ENCODE measurements at places on chromosomes 5 and 9.
A peak's percentile ranks its signal among the peaks of the same experiment; 100 is the strongest.

DNA sequence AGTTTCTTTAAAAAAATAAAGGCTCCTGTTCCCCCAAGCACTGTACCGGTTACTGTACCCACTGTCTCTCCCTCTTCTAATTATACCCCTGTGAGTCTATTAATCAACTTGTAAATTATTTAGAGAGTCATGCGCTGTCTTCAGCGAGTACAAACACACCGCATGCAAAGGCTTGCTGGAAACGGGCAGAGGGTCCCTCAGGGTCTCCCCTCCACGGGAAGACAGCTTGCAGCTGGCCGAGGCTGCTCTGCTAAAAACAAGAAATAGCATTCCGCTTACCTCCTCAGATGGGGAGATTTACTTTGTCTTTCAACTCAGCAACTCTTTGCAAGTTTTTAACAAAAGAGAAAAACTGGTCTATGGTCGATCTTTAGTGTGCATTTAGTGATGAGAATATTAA, 71.8 kb downstream of the AK8 start:
- no peak for DNase-seq

GRCh38 chr5:146540414-146540813, 24.4 kb upstream of the GPR151 start:
- no peak for DNase-seq

DNA sequence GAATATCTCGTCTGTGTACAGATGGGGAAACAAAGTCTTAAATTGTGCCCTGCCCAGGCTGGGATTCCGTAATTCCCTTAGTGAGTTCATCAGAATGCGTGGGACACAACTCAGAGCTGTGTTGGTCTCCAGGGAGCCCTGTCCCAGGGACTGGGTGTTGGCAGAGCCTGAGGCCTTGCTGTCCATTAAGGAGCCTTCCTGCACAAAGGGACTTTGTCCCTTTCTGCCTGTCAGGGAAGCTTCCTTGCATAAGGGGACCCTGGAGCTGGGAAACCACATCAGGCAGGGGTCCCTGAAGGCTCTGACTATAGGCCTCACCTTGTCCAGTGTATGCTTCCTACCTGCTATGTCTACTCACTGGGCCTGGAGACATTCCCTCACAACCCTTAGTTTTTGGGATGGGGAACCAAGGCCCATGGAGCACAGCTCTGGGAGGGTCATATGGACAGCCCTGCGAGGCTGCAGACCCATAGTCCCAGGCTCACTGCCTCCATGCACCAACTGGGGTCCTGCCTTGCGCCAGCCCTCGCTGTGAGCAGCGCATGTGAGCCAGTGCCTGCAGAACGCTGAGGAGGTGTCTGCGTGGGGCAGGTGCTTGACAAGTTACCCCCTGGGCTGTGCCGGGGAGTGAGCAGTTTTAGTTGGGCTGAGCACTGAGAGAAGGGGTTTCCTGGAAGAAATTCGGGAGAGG, 1.6 kb downstream of the CARD19 start:
- DNase-seq: no peak

DNA sequence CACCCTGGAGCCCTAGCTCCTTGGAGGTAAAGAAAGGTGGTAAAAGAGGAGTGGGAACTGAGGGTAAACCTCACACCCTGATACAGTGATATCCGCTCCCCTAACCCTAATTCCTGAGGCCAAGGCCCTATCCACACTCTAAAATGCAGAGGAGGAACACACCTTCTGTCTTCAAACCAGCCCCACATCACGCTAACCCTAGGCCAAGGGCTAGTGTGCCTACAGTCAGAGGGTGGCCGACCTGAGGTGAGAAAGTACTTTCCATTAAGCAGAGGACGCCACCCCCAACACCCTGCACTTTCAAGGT, 590 bp downstream of the HDAC3 start:
- DNase-seq: no peak

DNA sequence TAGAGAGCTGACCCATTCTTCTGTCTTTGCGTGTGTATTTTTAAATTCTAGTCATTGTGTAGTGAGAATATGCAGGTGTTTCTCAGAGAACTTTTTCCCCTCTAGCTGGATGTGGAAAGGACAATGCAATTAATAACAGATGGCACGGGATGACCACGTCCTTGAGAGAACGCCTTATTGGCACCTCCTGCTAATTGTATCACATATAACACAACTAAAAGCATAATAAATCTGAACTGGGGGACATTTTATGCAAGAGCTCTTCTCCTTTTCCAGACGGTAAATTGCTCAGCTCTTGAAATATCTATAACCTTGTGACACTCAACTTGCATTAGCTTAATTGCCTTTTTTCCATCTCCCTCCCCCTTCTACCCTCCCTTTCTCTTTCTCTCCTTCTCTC, 62.9 kb upstream of the IZUMO3 start:
- no peak for DNase-seq

DNA sequence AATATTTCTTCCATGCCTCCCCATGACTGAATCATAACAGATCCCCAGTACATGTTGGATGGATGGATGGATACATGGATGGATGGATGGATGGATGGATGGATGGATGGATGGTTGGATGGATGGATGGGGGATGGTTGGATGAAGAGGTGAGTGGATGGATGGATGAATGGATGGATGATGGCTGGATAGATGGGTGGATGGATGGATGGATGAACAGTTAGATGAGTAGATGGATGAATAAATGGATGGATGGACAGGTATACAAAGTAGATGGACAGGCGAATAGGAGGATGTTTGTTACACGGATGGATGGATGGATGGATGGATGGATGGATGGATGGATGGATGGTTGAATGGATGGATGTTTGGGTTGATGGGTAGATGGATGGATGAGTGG, 120.0 kb upstream of the HAND1 start:
- no peak for DNase-seq

DNA sequence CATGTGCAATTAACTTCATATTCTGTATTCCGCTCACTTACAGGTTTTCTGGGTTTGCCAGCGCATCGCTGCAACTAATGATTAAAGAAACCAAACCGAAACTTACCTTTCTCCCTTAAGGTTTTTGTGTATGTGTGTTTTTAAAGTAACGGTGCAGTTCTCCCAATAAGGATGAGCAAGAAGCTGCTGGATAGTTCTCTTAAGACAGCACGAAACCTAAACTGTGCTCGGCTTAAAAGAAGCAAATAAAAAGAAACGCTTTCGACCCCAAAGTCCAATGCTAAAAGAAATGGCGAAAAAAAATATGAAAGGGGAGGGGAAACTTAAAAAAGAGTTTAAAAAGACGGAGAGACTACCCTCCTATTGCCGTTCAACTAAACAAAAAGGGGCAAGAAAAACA, 340 bp downstream of the ELAVL2 start:
- DNase-seq: peak; percentile 5

- DNase-seq: no peak
Measured at GRCh38 chr5:113161806-113162205, 185.2 kb downstream of the DCP2 start.

DNA sequence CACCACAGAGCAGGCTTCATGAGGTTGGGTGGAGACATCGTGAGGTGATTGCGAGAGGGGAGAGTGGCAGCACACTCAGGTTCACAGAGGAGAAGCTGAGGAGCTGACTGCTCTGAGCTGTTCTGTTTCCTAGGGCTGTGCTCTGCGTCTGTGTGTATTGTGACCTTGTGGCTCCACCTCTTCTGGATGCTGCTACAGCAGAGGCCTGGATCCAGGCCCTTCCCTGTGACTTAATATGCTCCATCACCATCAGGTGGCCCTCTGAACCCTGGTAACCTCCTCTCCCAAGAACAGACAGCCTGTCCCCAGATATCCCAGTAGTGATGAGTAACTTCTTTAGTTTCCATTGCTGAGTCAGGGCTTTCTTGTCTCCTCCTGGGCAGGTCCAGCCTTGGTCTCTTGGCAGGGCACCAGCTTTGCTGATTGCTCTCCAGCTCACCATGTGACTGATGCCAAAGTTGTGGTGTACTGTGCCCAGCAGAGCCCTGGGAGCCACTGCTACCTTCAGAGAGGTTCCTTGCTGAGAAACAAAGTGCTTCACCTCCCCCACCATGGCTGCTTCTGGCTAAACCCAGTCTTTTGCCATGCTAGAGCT, 212.8 kb upstream of the CHD1 start:
- DNase-seq: no peak

GRCh38 chr5:54743581-54743980, 226.0 kb downstream of the SNX18 start:
- DNase-seq: no peak

DNA sequence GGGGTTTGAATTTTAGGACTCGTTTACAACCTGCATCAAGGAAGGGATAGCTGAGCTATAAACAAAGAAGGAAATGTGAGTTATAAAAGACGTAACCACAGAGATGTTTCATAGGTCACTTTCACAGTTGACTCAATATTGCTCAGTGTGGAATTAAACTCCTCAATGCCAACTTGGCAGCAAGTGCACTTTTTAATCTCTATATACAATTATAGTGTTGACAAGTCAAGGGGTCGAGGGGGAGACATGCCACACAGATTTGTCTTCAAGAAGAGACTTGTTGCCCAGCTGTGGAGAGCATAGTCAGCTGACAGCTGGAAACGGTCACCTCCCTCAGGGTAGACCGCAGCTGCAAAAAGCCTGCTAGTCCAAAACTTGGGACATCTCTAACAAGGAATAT, 163.4 kb upstream of the DMAC1 start:
- no peak for DNase-seq

DNA sequence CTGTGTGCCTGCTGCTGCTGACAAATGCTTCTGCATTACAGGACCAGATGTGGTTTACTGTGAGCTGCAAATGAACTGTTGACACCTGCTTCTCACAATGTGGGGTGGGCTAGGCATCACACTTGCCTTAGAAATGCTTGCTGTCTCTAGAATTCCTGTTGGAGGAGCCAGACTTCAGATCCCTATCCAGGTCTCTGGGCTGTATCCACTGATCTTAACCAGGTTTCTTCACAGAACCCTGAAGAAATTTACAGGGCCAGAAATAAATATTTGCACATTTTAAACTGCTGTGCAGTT, 255.4 kb downstream of the FAM114A2 start:
- no peak for DNase-seq

DNA sequence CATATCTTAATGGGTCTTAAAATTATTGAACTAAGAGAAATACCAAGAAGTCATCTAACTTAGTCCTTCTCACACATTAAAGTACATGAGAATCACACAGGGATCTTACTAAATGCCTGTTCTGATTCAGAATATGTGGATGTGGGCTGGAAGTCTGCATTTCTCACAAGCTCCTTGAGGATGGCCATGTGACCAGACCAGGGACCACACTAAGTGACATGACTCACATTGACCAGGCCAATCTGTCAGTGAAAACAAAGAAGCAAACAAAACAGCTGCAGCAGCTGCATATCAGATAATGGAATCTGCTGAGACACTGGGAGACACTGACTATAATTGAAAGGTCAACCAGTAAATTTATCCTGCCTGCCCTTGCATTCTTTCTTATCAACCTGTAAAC, 110.5 kb downstream of the ADAMTS12 start:
- peak; percentile 55 for DNase-seq

DNA sequence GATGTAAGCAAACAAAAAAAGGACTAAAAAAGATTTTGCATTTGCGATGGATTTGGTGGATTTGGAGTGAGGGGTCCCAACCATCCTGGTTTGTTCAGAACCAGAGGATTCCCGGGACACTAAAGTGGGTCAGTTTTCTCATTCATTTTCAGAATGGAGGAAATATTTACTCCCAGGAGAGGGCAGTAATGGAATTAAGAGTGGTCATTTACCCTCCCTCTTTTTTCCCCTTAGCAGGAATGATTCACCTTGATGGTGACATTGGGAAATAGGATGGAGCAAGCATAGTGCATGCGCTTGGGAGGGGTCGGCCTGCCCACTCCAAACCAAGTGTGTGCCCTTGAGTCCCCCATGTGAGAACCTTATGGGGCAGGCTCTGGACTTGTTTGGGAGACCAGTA, 164.2 kb upstream of the PUM3 start:
- no peak for DNase-seq

GRCh38 chr5:173829826-173830225, 58.3 kb upstream of the CPEB4 start:
- no peak for DNase-seq

DNA sequence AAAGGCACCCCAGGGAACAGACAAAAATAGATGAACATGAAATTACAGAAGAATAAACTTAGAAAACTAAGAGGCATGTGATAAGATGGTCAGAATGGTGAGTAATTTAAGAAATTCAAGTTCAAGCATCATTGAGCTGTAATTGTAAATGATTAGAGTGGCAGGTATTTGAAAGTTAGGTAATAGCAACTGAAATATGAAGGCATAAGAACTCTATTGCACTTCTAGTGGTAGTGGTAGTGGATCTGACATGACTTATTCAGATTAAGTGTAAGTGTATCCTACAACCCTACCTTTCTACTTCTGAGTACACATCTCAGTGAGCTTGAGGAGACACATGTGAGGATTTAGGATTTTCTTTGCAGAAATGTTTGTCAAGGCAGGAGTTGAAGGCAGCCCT, 192.9 kb upstream of the RIOK2 start:
- no peak for DNase-seq

DNA sequence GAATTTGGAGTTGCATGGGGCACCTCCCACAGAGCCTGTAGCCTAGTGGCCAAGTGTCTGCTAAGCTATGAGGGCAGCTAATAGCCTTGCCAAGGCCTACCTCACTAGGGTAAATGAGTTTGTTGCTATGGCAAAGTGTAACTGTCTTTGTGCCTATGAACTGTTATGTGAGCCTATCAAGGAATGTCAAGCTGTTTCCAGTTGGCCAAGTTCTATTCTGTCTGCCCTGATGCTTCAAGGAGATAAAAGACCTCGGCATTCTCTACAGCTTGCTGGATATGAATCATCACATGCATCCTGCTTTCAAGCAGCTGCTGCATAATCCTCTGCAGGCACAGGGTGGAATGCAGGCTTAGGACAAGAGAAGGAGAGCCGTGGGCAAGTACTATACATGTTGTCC, 69.8 kb upstream of the CCDC112 start:
- peak; percentile 92 for DNase-seq

DNA sequence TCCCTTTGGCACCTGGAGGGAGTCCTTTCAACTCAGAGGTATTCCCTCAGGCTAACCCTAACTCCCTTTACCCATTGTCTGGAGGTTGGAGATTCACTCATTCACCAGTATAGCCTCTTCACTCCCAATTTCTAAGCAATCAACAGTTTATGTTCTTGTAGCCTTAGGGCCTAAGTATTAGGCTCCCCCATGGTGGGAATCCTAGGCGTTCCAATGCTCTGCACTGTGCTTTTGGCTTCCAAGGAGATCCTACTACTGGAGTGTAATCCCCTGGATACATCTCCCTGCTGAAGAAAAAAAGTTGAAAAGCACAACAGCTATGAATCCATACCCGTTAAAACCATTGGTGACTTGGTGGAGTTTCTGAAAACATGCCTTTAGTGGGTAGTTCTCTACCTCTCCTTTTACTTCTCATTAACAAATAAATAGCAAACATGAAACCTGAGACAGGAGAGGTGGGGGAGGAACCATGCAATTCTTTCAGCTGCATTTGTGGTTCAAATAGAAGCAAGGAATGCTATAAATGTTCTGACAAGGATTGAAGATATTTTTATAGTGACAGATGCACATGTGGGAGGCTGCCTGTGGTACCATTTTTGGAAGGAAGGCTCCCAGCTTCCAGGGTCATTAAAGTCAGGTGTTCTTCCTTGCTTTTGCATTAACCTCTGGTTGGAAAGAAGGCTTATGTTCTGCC, 397.1 kb downstream of the DMAC1 start:
- DNase-seq: no peak

- no peak for DNase-seq
Measured at GRCh38 chr5:169009123-169009522, 291.8 kb downstream of the SLIT3 start.

All from cardiac muscle cell (in vitro differentiated cells and primary cell).